ENCODE measurements at places on chromosomes 3 and 15.

- DNase-seq = no peak
Measured at GRCh38 chr3:62110443-62111225, 262.7 kb downstream of the FEZF2 start.

DNA sequence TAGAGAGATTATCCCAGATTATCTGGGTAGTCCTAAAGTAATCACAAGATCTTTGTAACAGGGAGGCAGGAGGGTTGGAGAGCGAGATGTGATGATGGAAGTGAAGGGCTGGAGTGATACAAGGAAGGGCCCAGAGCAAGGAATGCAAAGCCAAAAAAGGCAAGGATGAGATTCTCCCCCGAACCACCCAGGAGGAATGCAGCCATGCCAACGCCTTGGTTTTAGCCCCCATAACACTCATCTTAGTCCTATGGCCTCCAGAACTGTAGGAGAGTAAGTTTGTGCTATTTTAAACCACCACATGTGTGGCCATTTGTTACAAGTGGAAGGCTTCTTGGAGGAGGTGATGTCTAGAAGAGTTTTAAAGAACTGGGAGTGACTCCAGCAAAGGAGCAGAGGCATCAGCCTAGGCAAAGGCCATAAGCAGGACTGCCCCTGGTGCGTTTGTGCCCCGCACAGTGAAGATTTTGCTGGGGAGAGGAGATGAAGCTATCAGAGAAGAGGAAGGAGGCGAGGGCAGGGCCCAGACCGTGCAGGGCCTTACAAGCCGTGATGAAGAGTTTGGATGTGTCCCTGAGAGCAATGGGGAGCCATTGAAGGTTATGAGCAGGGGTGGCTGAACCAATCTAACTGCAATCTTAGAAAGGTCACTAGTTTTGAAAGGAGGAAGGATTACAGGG, 25.3 kb upstream of the CORO2B start:
- DNase-seq = no peak

- peak; percentile 33 for DNase-seq
Measured at GRCh38 chr3:112651516-112651915, 10.6 kb upstream of the CCDC80 start.

DNA sequence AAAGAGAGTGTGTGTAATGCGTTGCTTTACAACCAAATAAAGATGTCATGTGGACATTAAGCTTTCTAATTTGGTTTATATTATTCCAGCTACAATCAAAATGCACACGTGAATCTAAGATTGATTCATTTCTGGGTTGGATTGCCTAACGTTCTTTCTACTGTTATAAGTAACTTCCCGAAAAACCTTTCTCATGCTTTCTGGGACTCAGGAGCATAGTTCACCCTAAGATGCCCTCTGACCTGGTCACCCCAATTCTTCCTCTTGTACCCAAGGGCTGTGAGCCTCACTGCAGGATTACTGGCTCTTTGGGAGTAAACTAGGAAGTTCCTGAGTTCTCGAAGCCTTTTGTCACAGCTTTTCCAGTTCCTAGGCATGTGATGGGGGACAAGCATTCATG, 12.7 kb upstream of the LMCD1 start:
- no peak for DNase-seq

DNA sequence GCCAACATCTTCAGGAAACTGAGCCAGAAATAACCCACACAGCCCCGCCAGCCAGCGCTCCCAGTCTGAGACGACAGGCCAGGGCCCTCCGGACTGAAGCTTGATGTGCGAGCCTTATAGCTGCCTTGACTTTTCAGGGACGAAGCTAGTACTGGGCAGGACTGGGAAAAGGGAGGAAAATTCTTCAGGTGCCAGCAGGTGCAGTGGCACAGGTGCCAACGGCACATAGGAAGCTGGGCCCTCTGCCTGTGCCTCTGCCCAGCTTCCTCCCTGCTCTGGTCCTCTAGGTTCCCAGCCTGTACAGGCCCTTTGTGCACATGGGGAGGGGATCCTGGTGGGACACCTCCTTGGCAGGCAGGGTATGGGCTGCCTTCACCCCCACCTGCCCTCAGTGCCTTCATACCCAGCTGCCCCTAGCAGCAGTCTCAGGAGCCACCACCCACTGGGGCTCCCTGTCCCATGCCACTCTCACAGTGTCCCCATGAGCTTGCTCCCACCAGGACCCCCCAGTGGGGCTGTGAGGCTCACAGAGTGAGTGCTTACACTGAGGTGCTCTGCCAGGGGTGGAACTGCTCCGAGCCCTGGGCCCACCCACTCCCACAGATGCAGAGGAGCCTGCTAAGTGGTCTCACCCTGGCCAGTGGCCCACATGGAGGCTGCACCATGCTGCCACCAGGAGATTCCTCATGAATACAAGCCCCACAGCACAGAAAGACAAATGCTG, 61.0 kb downstream of the DNAJB8 start:
- DNase-seq = no peak

DNA sequence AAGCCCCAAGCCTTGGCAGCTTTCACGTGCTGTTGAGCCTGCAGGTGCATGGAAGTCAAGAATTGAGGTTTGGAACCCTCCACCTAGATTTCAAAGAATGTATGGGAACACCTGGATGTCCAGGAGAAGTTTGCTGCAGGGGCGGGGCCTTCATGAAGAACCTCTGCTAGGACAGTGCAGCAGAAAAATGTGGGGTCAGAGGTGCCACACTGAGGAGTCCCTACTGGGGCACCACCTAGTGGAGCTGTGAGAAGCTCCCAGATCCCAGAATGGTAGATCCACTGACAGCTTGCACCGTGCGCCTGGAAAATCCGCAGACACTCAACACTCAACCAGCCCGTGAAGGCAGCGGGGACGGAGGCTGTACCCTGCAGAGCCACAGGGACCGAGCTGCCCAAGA, 201.6 kb downstream of the OCA2 start:
- DNase-seq = no peak

DNA sequence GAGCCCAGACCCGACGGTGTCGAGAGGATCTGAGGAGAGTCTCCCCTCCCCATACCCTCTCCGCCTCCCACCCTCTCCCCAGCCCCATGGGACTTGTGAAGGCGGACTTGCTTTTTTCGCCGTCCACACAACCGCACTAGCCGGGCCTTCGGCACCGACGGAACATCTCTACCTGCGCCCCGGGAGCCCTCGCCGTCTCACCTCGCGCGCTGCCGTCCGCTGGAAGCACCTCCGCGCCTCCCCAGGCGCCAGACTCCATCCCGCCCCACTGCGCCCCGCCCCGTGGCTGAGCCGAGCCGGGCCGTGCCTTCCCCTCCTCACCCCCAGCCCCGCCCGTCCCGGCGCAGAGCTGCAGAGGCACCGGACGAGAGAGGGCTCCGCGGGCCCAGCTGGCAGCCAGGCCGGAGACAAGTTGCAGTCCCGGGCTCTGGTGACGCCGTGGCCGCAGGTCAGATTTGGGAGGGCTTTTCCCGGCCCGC, at the start of the genes DUOX1 and DUOXA1:
Gene DUOX1 (plus strand): TSS at position 344 of the 479 bp plus-strand sequence. CDS start 1,973 bp downstream, outside the sequence.
Gene DUOXA1 (minus strand): TSS at position 229 of the 479 bp plus-strand sequence. CDS start 6,865 bp downstream, outside the sequence.
- DNase-seq = peak; percentile 75

- no peak for DNase-seq
Measured at GRCh38 chr3:77160931-77161497, 121.1 kb downstream of the ROBO2 start.

DNA sequence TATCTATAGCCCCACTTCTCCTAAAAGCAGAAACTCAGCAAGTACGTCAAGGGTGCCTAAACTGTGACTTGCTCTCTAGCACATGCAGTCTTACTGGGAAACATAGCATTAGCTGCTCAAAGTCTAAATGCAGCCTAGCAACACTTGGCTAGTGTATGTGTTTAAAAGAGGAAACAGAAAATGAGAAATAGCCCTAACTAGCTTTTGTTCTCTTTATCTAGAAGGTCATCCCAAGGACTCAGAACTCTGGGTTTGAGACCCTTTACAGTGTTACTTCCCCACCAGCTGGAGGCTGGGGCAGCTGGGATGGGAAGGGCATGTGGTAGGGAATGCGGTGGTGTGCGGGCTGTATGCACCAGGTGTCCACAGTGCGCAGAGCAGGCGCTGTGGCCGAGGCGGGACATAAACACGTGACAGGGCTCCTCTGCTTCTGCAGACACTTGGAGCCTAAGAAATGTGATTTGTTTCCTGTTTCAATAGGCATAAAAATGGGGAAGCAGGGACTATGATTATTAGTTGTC, 13.3 kb downstream of the ETV5 start:
- no peak for DNase-seq

GRCh38 chr3:60309539-60310268, 941.5 kb downstream of the FHIT start:
- DNase-seq = no peak

GRCh38 chr3:48748754-48749153, 31.7 kb upstream of the IP6K2 start:
- DNase-seq = no peak

DNA sequence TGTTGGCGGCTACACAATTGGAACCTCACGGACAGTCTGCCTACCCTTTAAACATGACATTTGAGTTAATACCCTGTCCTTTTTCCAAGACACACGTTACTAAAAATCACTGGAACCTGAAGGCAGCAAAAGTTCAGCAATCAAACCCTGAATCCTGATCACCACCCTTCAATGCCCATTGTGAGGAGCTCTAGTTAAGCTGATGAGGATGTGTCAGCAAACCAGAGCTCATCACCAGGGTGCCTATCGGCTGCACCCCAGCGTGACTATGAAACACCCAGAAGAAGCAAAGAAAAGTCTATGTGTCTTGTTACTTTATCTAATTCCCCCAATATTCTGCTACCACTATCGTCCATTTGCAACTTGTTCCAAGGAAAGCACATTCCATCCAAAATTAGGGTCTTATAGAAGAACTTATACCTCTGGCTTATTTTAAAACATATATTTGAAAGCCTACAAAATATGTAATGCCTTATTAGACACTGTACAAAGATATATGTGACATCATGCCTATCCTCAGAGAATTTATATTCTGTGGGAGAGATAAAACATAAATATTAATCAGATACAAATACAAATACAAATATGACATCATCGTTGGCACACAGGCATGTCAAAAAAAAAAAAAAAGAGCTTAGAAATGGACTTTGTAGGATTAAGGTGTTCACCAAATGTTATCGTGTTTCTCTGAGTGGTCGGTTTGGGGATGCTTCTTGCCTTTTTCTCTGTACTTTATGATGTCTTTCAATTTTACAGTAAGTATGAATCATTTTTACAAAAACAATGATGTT, 219.7 kb upstream of the SETMAR start:
- DNase-seq = no peak

GRCh38 chr15:31660816-31661215, 334.2 kb downstream of the KLF13 start:
- DNase-seq = no peak

DNA sequence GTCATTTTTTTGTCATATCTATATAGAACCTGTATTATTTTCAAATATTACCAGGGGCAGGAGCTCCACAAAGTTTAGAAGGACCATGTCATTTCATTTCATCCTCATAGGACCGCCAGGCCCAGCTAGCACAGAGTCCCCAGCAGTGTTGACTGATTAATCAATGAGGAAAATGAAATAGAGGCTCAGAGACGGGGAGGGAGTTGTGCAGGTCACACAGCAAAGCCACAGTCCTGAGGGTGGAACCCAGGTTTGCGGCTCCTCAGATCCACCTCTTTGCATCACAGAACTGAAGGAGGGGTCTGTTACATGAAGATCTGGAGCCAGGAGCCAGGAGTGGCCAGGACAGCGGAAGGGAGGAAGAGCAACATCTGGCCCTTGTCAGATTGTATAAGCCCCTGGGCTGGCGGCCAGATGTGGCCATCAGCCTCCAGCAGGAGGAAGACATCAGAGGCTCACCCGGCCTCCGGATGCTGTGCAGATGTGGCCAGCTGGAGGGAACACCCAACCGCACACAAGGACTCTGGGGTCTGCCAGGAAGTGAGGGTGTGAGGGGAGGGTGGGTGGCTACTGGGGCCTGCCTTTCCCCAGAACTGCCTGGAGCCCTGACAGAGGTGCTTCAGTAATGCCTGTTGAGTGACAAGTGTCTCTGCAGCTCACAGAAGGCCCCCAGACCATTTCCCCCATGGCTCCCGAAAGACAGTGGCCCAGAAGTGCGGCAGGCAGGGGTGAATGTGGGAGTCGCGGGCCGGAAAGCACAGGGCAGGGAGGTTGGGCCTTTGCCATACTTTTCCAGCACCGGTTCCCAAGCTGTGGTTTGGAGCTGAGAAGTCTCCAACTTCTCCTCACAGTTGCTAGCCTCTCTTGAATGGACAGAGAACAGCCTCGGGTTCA, 21.3 kb downstream of the EFCC1 start:
- peak; percentile 49 for DNase-seq

GRCh38 chr3:1666865-1667264, 431.8 kb upstream of the CNTN4 start:
- no peak for DNase-seq

DNA sequence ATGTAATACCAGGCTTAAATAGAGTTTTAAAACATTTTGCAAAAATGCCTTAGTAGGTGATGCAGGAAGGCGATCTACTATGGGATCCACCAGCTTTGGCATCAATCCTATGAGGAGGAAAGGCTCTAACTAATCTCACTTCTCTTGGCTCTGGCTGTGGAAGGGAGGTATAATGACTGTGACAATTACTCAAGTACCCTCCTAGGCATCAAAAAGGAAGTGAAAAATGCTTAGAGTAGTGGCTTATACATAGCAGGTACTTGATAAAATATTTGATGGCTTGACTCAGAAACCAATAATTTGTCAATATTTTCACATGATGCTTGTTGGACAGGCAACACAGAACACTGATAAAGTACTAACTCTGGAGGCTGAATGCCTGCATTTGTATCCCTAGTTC, 34.1 kb upstream of the SERPINI2 start:
- no peak for DNase-seq

DNA sequence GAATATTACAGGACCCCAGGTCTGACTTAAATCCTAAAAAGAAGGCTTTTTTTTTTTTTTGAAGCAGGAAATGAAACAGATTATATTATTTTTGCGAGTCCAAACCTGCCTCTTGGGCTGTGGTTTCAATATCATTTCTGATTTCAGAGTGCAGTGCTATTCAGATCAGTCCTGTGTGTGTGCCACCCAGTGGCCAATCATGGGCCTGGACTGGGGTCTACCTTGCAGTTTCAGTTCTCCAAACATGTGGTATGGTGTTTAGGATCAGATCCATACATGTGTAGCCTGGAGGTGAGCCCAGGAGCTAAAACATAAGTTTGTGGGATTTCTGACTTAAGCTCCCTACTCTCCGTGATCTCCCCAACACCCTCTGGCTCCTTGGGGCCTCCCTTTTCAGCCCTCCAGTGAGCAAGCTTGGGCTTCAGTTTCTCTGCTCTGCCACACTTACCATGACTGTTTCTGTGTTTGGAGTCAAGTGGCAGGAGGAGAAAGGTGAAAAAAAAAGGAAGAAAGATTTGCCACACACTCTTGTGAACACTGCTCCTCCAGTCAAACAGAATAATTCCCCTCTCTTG, 12.1 kb upstream of the THSD4 start:
- DNase-seq = peak; percentile 60

DNA sequence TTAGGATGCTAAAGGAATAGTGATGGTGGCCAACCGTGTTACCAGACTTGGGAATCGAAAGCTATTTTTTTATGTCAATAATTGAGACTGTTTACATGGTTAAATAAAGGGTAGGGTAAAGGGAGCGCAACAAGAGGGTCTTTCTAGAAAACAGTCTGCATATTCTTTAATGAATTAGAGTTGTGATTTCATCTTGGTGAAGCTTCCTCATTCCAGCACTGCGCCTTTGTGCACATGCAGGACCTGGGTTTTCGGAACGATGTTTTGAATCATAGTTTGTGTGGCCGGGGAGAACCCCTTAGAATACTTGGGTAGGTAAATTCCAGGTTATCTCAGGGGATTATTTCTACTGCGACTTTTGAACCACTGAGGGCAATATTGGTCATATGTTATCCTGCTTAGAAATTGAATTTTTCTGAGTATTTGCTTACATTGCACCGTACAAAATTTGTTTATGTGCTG, 1.3 kb downstream of the PIK3CA start:
- peak; percentile 22 for DNase-seq

Data from AG20443 (cell line).